Activated T-cell treated with anti-CD3 and anti-CD28 coated beads for 4 hours (primary cell): ENCODE measurements at places on chromosomes 6 and 20.

DNA sequence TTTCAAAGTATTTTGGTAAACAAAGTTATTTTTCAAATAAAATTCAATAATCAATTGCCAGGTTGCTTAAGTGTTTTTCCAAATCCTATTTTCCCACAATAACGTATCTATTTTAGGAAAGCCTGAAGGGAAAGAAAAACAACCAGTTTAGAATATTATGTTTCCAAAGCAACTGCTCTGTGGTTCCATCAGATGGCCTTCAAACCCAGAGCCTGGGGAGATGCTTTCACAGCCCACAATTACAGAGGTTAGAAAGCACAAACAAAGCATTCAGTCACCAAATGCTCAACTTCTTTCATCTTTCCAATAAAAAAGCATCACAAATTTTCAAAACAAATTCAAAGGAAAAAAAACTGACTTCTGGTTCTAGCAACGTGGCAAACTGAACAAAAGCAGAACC, 66.0 kb downstream of the ELOVL5 start:
- no peak for DNase-seq

DNA sequence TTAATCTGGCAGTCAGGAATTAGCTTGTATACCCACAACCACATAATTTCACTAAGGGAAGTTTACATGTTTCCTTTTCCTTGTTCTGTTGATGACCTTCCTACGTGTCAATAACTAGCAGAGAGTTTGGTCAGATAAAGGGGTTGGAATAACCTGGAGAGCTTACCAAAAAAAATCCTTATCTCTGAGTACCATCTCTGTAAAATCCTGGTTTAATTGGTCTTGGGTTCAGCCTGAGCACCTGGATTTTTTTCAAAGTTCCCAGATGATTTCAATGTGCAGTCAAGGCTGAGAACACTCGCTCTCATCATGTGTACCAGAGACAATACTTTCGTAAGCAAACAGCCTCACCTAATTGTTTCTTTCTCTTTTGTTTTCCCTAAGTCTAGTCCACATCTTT, 483.8 kb upstream of the FLRT3 start:
- no peak for DNase-seq

GRCh38 chr6:7071405-7071804, 36.4 kb upstream of the RREB1 start:
- DNase-seq, result no peak

DNA sequence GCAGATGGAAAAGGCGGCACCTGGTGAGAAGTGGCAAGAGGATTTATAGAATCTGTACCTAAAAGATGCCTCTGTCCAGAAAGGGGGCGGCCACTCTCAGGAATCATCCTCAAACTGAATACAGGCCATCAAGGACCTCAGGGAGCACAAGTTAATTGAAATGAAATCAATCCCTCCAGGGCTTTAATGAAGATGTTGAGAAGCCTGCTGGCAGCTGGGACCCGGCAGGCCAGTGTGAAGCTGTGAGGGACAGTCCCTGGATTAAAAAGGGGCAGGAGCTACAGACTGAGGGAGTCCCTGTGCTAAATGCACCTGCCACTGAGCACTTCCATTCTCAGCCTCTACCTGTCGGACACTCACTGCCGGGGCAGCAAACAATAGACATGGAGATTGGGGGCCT, 107.7 kb upstream of the GGTLC1 start:
- DNase-seq, result no peak

DNA sequence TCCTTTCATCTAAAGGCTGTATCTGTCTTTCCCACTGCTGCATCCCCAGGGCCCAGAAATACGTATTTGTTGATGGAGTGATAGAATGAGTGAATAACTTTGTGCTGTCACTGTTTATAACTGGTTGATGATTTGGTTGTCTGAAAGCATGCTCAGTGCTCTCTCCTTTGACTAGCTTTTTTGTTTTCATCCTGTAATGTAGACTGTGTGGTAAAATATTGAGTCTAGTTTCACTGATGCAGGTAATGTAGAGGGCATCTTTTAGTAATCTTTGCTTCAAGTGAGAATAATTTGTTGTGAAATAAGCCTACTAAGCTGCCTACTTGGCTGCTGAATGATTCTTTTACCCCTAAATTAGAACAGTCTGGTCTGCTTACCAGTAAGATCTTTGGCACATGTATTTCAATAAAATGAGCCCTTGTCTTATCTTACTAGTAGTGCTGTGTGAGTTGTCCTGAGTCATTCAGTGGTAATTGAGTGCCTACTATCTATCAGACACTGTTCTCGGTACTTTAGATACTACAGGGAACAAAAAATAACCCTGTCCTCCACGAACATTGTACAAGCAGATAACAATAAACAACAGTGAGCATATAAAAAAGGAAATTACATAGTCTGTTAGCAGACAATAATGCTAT, 39.9 kb downstream of the MAPK14 start:
- DNase-seq, result no peak

DNA sequence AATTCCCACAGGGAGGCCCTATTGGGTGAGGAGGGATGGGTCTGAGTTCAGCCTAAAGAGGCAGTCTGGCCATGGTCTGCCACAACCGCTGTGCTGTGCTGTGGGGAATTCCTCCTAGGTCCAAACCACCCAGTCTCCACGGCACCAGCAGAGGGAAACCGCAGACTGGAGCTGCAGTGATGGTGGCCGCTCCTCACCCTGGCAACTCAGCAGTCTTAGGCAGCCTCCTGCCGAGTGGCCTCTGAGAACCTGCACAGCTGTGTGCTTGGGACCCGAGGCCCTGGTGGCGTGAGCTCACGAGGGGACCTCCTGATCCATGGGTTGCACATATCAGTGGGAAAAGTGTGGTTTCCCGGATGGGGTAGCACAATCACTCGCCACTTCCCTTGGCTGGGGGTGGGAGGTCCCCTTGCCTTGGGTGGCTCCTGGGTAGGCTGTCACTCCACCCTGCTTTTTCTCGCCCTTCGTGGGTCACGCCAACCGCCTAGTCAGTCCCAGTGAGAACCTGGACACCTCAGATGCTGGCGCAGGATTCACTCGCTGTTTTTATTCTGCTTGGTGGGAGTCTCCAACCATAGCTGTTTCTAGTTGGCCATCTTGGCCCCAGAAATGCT, 242.2 kb downstream of the CDH26 start:
- DNase-seq, result no peak

GRCh38 chr6:127581576-127581975, 4.6 kb downstream of the C6orf58 start:
- no peak for DNase-seq

- no peak for DNase-seq
Observed at GRCh38 chr20:891058-891705, 25.0 kb downstream of the ANGPT4 start.

- DNase-seq, result no peak
Observed at GRCh38 chr6:138597336-138597735, 98.0 kb upstream of the NHSL1 start.

- DNase-seq, result no peak
Observed at GRCh38 chr20:13873831-13874230, 89.0 kb downstream of the NDUFAF5 start.

DNA sequence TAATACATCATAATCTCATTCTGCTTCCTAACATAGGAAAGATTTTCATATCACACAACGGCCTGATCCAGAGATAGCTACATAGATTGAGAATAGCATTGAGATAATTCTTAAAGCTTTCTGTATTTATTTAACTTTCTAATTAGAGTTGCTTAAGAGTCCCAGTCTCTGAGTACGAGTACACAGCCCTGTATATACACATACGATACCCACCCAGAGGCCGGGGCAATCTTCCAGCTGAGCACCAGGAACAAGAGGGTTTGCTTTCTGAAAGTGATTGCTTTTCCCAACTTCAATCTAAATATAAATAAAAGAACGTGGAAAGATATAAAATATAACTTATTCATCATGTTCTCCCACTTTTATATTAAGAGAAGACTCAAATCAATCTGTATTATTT, 313.8 kb downstream of the COL12A1 start:
- no peak for DNase-seq

- no peak for DNase-seq
Observed at GRCh38 chr20:1809131-1809572, 86.1 kb upstream of the SIRPA start.

- no peak for DNase-seq
Observed at GRCh38 chr6:83539678-83540077, 27.3 kb downstream of the PRSS35 start.

- no peak for DNase-seq
Observed at GRCh38 chr6:4812068-4812467, 35.9 kb downstream of the CDYL start.

- no peak for DNase-seq
Observed at GRCh38 chr6:124226396-124226795, 422.7 kb downstream of the NKAIN2 start.

GRCh38 chr6:75203721-75204120, 2.1 kb downstream of the COL12A1 start:
- DNase-seq, result no peak

GRCh38 chr20:20663841-20664240, 48.6 kb downstream of the RALGAPA2 start:
- DNase-seq, result no peak

GRCh38 chr6:52517502-52518278, 59.2 kb downstream of the TRAM2 start:
- DNase-seq, result peak; percentile 7

DNA sequence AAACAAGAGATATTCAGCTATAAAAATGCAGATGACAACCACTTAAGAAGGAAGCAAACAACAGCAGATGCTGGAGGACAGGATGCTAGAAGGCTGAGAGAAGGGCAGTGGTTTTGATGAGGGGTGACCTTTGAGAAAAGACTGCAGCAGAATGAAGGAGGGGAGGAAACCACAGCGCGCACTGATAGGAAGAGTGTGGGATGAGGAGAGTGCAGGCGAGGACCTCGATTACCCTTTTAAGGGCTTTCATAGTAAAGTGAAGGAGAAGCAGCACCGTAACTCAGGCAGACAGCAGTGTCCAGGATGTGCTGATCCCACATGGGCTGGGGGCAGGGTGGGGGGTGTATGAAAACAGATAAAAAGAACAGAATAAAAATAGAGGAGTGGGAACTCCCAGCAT, 19.2 kb downstream of the ZBTB2 start:
- no peak for DNase-seq

DNA sequence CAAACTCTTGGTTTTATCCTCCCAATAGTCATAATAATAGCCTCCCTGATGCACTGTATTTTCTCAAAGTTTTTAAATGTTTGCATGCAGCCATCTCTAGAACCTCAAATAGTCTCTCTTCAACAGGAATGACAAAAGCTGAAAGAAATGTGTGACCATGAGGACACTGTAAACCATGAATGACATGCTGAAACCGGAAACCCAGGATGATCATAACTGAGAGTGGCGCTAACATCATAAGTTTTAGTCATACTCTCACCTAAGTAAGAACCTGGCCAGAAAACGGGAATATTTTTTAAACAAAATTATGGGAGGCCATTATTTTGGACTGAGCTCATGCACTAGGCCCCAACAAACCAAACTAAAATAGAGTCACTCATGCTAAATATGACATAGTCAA, 278.4 kb upstream of the STXBP5 start:
- no peak for DNase-seq

DNA sequence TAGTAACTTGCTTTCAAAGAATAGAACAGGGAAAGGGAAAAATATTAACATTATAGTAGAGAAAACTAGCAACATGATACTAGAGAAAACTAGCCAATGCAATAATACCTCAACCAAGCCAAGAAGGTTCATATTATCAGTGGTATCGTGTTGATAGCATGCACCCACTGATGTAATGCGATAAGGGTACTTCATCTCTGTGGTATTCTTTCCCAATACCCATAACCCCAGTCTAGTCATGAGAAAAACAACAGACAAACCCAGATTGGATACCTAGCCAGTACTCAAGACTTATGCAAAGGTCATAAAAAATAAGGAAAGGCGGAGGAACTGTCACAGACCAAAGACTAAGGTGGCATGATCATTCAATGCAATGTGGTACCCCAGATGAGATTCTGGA, 21.0 kb downstream of the BLOC1S5 start:
- no peak for DNase-seq

DNA sequence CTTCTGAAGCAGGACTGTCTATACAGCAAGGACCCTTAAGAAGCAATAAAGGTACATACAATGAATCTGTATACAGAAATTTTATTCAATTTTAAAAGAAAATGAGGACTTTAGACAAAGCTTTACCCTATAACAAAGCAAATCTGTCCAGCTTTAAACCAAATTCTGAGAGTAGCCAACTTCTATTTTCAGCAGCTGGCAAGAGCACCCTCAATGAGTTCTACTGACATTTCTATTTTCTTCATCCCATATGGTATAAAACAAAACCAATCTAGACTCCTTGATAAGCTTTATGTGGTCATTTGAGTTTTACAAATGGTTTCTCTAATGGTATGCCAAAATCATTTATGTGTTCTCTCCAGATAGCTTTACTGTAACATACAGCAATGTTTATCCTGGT, 12.7 kb downstream of the CPNE1 start:
- no peak for DNase-seq

DNA sequence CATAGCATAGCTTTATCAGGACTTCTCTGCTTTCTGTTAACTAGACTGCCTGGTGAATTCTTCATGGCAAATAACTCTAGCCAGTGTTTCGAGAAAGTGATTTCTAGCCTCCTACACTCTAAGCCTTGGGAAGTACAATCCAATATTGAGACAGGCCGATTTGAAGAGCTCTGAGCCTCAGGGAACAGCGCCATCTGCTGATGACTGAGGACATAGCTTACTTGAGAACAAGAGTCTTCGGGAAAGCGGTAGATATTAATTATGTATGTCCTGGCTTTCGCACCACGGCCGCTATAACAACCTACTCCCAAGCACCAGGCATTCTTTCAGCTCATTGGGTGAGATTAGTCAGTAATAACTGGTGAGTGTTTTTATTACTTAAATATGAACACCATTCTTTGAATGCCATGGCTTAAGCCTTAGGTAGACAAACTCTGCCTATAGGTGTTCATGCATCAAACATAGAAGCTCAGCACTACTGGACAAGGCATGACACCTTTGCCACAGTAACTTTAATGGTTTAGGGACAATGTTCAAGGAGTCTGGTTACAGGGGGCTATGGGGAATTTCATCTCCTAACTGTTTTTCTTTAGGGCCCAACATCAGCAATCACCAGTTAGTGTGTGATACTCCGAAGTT, 518.6 kb downstream of the BMP2 start:
- no peak for DNase-seq

- no peak for DNase-seq
Observed at GRCh38 chr6:51704932-51705540, 382.4 kb downstream of the PKHD1 start.

DNA sequence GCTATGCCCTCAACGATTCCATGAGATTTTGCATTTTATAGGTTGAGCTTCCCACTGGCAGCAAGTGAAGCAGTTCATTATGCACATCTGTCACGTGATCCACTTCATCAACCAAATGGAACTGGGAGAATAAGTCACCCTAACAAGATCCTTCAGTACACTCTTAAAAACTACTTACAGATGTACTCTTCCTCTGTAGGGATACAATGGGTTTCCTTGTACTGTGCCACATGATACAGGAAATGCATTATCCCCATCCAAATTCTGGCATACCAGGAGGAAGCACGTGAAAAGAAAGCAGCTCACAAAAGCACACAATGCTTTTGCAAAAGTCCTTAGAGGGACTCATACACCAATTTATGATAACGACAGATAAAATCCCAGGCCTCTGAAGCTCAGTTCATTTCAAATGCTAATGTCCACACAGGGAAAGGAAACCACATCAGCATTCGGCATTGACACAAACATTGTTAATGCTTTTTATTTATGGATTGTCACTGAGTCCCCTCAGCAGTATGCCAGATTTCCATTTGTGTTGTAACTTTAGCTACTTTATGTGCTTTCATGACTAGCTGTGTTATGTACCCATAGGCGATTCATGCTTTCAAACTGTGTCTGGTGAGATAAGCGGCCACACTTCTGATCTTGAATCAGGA, 58.1 kb upstream of the REV3L start:
- no peak for DNase-seq
